ENCODE measurements at places on chromosomes 3 and 15. TPM values are rescaled to one million over a fixed set of nuclear protein-coding genes. Genes with fewer than 3 reads are reported as not detected.

GRCh38 chr3:195558602-195559001 lies 15.5 kb upstream of the PPP1R2 start:
- no peak for DNase-seq

BDH1 gene
- 3.1 TPM for total RNA-seq

DNA sequence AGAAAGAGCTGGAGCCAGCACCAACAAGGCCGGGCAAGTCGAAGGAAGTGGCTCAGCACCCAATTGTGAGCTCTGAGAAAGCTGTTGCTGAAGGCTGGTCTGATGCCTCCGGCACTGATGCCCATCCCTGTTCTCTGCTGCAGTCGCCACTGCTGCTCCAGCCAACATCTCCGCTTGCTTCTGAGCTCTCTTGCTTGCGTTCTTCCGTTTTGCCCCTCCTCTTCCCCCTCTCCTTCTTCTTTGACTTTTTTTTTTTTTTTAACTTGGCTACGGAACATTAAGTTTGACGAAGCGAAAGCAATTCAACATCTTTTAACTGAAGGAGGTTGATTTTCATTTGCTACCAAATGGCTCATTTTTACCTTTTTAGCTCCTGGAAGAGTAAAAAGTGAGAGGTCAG lies 442.9 kb downstream of the MCTP2 start:
- DNase-seq, result no peak

DNA sequence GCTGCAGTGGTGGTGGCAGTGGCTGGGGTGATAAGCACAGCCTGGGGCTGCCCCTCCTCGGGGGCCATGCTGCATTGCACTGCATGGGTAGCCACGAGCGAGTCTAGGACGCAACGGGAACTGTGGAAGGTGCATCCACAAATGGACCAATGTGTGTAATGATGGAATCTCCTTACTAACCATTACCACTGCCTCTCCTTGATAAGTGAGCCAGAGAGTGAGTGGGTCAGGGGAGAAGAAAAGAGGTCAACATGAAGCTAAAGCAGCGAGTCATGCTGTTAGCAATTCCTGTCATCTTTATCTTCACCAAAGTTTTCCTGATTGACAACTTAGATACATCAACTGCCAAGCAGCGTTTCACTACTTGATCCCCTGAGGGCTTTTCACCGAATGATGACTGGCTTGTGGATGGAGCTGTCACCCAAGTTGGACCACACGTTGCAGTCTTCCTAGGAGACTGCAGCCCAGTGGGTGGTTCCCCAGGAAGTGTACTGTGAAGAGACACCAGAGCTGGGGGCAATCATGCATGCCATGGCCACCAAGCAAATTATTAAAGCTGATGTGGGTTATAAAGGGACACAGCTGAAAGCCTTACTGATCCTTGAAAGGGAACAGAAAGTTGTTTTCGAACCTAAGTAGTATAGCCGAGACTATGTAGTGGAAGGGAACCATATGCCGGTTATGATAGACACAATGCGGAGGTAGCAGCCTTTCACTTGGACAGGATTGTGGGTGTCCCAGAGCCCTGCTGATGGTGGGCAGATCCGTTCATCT lies 20.6 kb downstream of the SAMD7 start:
- DNase-seq, result no peak

- DNase-seq, result no peak
These were observed 18.8 kb downstream of the STAG1 start for GRCh38 chr3:136733317-136733833.

DNA sequence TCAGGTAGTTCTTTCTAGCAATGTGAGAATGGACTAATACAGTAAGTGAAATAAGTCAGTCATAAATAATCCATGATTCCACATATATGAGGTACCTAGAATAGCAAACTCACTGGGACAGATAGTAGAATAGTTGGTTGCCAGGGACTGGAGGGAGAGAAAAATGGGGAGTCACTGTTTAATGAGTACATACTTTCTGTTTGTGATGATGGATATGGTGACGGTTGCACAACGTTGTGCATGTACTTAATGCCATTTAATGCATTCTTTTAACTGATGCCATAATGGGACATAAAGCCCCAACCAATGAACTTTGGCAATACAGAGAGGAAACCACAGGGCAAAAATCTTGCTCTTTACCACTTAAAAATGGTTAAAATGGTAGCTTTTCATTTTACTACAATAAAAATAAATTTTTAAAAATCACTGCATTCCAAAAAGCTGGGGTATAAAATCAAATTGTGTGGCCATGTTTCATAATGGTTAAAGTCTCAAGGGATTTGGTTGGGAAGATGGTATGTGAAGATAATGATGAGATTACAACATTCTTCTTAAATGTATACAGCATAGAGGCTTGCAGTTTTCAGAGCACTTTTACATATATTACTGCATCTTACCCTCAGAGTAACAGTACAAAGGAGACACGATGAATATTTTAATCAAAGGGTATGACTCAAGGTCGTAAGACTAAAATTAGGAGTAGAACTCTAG lies 45.2 kb downstream of the ADAM10 start:
- DNase-seq, result no peak

SNURF gene
- total RNA-seq, result 11.5 TPM

IGSF10 gene
- 2.2 TPM for total RNA-seq

GRCh38 chr3:9807981-9808344 lies 2.1 kb upstream of the TTLL3 start:
- no peak for DNase-seq

Measured in posterior vena cava (tissue), 2 donors.